ENCODE measurements at places on chromosomes 2 and 18.

DNA sequence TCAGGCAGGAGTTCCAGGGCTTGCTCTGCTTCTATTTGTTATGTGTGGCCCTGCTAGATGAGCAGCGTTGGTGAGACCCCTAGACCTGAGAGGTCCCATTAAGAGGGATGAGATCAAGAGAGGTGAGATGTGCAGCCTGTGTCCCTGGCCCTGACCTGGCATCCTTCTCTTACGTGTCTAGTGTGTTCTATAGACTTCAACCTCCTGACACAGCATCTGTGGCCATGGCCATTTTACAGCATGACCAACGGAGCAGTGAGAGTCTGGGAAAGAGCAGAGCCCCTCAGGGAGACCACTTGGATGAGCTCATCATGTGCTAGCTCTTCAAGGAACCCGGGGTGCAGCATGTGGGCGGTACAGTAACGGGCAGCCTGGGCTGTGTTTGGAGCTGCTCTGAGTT lies 32.7 kb upstream of the ASPRV1 start:
- peak; percentile 13 for DNase-seq

- DNase-seq = no peak
Observed at GRCh38 chr2:104658144-104658835, 195.6 kb upstream of the POU3F3 start.

GRCh38 chr2:15640261-15640711 lies 48.6 kb downstream of the DDX1 start:
- no peak for DNase-seq

DNA sequence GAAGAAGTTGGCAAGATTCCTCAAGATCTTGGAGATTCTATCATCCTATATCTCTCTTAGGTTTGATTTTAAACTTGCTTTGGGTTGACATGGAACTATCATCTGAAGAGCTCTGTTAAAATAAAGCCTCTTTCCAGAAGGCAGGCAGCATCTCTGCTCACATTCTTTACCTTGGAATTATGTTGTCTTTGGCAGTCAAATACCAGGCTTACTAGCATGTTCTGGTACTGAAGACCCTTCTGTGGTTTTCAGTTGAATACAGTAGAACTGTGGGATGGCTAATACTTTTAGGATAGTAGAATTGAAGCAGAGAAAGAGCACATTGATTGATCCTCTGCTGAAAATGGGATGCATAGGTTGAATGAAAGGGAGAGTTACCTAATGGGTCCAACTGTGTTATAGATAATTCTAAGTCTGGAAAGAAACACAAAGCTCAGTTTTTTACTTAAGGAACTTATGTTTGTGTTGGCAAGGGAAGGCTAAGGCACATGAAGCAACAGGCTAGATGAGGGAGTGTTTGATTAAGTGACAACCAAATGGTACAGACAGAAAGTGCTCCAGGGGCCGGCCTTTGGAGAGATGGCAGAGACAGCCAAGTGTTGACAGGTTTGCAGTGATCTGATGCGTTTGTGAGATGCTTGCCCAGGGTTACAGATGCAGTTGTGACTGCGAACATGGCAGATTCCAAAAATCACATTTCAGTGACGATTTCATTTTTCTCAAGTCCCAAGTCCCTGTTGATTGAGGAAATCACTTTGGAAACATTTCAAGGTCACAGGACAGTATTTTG lies 397.9 kb downstream of the MEIS1 start:
- no peak for DNase-seq

DNA sequence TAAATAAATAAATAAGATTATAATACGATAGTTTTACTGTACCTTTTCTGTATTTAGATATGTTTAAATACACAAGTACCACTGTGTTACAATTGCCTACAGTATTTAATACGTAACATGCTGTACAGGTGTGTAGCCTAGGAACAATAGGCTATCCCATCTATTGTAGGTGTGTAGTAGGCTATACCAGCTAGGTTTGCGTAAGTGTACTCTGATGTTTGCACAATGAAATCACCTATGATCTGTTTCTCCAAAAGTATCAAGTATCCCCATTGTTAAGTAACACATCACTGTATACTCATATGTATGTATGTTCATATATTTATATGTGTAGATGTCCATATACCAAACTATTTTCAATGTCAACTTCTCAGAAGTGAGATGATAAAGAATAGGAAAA lies 118.2 kb upstream of the RND3 start:
- no peak for DNase-seq

DNA sequence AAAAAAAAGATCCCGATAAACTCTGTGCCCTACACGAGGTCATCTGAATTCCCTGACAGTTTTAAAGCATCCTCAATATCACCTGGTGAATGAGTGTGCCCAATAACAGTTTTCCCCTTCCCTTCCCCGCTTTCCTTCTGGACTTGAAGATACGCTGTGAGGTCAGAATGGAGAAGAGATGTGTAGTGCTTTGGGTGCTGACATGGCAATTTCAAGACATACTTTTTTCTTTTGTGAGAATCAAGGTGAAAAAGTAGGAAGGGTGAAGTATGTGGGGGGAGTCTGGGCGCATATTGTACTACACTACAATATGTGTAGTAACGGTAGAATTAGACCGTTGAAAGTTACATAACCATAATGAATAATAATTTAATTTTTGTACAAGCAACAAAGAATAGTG lies 21.7 kb downstream of the DNAJC27 start:
- DNase-seq = no peak

DNA sequence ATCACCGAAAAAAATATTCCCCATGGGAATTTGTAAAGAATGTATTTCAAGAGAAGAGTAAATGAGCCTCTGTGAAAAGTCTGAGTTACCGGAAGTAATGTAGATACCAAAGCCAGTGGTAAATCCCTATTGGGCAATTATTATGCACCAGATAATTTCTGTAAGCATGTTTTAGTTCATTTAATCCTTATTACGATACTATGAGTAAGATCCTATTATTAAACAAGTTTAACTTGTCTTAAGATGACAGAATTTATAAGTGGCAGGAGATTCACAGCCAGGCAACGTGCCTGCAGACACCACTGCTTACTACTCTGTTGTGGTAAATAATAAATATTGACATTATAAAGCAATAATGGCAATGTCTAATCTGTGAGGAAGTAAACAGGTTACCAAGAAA lies 280.8 kb upstream of the RGPD4 start:
- DNase-seq = no peak

DNA sequence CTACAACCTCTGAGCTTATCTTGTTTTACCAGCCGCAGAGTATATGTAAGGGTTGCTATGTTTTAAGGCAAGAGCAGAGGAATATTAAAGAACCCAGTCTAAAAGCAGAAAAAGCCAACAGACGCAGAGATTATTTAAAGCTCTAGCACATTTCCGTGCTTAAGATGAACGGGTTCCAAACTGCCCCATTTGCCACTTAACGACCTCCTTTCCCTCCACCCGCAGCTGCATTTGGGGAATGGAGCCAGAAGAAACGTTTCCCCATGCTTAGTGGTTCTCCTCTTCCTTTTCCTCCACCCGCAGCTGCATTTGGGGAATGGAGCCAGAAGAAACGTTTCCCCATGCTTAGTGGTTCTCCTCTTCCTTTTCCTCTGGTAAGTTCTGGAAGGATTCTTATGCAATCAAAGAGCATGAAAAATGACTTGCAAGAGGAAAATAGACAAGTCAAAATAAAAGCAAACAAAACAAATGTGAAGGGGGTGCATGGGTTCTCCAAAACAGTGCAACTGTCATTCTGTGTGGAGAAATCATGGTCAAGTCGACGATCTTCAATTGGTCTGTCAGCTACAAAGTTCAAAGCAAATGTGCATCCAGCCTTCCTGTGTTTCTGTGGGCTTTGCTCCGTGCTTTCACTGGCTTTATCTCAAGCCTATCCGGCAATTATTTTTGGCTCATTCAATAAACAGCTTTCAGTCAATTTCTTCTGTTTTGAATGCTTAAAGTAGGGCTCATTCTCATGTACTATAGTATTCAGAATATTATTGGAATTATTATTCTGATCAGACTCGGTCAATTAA lies 57.8 kb downstream of the DIPK1C start:
- no peak for DNase-seq
